Nephron progenitor cell (in vitro differentiated cells): ENCODE measurements at places on chromosomes 6 and 20.

DNA sequence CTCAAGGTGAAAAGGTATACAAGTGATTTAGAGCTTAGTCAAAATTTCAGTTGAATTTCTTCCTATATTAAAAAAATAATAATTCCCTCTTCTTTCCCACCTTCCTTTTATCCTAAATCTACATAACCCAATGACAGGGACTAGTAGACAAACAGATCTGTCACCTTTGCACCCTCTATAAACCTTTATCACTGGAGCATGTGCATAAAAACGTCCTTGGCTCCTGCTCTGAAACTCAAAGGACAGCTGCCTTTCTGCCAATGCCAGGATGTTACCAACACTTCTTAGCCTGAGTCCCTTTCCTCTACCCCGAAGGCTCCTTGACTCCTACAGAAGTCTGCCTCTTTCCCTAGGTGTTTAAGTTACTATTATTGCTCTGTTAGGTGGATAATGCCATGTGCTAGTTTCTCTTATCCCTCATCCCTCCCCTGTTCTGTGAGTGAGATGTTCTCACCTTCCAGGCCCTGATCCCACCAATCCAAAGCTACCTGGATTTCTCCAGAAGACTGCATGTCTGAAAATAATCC is 4.3 kb downstream of the CLVS2 start:
- no peak for DNase-seq

GRCh38 chr6:56435326-56435725 is 187.9 kb upstream of the COL21A1 start:
- DNase-seq, result no peak

DNA sequence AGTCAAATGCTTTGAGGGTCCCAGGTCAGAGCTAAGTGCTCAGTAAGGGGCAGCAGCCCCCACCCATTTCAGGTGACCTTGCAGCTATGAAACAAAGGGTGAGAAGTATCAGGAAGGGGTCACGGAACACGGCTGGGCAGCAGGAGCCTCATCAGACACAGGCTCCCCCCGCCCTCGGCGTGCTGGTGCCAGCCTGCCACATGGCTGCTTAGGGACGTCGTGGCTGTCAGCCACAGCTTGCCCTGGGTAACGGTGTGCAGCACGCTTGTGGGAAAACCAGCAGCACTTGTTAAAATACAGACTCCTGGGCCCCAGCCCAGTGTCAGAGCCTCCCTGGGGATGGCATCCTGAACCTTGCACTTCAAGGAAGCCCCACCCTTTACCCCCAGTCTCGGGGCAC is 39.3 kb downstream of the SSR1 start:
- DNase-seq, result no peak

- DNase-seq, result no peak
Measured at GRCh38 chr6:80930376-80930775, 822.1 kb downstream of the TENT5A start.

DNA sequence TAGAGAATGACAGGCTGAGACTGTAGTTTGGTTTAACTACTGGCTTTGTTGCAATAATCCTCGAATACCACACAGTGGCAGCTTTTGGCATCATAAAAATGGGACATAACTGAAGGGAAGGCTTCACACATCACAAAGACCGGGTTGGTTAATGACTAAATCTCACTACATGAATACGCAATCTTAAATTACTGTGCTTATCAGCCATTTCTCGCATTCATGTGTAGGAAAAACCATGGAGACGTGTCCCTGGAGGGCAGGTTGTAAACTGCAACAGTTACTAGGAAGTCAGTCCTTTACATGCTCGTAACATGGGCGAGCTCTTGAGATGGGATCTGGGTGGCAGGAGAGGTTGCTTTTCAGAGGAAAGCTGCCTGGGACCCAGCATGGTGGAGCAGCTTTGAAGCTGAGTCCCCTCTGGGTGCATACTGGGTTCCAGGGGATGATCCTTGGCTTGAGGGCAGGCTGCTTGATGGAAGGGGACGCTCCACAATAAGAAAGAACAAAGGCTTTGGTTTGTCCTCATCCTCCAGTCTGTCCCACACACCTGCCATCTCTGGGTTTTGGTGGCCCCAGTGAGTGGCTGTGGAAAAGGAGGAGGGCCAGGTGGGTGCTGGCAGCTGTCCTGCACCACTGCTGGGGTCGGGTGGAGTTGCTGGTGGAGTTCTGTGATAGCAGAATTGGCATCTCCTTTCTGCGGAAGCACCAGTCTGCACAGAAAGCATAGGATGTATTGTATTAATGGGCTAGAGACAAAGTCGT is 2.1 kb downstream of the RPS21 start:
- DNase-seq, result no peak

GRCh38 chr20:33662172-33662571 is at the start of gene C20orf144:
Gene C20orf144 (plus strand): TSS chr20:33662327. CDS start chr20:33662346, 19 bp downstream.
- DNase-seq, result no peak

DNA sequence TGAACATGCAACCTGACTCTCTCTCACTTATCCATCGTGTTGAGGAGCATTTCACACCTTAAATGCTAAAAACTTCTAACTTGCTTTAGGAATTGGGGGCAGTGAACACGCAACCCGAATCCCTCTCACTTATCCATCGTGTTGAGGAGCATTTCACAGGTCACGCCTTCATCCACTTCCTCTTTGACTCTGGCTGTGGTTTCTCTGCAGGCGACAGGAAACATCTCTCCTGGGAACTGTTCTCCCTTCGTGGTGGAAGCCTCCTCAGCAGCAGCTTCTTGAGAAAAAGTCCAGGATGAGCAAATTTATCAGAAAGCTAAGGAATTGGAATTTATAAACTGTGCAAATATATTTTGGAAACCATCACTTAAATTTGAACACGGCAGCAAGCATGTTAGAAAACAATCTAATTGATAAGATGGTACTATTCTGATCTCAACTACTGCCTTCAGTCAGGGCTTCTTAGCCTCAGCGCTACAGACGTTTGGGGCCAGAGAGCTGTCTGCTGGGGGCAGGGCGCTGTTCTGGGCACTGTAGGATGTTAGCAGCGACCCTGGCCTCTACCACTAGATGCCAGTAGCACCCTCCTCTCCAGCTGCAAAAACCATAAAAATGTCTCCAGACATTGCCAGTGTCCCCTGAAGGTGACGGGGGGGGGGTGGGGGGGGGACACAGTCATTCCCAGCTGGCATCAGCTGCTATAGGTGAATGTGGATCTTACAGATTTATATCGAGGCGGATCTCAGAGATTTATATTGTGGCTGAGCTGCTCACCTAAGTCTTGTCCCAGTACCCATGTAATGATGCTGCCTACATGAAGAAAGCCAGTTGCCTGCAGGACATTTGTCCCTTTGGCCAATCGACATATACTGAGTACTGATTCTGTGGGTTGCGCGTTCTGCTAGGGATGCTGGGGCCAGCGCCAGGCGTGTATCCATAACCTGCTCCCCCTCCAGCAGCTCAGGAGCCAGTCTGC is 26.2 kb downstream of the CTCFL start:
- peak; percentile 41 for DNase-seq

- no peak for DNase-seq
Measured at GRCh38 chr6:157977176-157977804, 4.4 kb upstream of the SYNJ2 start.

DNA sequence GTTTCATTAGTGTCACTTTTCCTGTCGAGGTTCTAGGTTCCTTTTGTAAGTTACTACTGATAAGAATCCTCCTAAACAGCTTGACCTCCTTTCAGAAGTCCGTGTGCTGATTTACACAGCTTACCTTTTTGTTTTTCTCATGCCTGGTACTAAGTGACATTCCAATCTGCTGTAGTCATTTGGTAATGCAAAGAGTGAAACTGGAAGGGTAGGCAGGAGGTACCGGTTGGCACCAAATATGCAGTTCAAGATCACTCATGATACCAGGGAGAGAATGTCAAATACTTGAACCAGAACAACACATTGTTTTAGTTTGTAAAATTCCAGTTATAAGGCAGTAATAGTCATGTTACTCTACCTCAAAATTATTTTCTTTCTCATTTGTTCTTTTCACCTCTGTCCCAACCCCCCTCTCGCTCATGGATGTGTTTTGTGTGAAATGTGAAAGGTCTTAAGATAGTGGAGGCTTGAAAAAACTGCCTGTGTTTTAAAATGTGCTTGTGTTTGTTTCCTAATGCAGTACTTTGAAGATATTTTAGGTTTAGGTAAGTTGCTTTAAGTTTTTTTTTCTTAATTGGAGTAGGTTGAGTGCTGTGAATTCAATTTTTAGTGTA is 23.2 kb downstream of the AFDN start:
- DNase-seq, result no peak

- no peak for DNase-seq
Measured at GRCh38 chr6:79602859-79603258, 28.3 kb upstream of the SH3BGRL2 start.

GRCh38 chr6:34617231-34617630 is 61.1 kb upstream of the SPDEF start:
- DNase-seq, result no peak

GRCh38 chr20:62598761-62599194 is 43.5 kb upstream of the SLCO4A1 start:
- DNase-seq, result no peak

DNA sequence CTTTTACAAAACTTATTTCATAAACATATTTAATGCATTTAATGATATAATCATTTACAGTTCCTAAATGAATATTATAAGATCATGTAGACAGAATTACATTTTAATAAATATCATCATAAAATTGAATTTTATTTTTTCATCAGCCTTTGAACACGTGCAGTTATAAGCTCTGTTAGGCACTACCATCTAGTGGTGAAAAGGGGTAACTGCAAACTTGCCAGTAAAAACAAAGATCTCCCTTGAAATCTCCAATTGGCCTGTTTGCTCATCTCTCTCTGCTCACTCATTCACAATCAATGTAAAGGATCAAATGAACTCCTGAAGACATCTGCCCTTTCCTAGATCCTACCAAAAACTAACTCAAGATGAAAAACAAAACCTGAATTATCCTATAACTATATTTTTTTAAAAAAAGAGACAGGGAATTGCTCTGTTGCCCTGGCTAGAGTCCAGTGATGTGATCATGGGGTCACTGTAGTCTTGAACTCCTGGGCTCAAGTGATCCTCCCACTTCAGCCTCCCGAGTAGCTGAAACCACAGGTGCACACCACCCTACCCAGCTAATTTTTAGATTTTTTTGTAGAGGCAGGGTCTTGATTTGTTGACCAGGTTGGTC is 31.7 kb downstream of the SAMHD1 start:
- peak; percentile 27 for DNase-seq

GRCh38 chr20:5133998-5134397 is 7.2 kb downstream of the CDS2 start:
- DNase-seq, result no peak

GRCh38 chr6:120214088-120214499 is 864.5 kb upstream of the MAN1A1 start:
- no peak for DNase-seq

GRCh38 chr20:19907326-19908056 is 109.7 kb upstream of the NAA20 start:
- DNase-seq, result no peak

- DNase-seq, result peak; percentile 57
Measured at GRCh38 chr20:53162251-53162835, 190.2 kb downstream of the TSHZ2 start.

- no peak for DNase-seq
Measured at GRCh38 chr6:7142228-7142801, 34.6 kb downstream of the RREB1 start.

DNA sequence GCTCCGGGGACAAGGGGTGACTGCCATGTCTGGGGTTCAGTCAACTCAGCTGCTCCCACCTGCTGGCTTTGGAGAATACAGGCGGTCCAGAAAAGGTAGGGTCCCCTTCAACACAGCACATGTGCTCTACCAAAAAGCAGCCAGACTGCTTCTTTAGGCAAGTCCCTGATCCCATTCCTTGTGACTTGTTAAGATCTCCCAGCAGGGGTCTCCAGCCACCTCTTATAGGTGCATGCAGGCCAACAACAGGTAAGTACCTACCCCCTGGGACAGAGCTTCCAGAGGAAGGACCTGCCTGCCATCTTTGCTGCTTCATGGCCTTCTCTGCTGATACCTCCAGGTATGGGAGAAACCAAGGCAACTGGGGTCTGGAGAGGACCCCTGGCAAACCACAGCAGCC is 106.5 kb downstream of the HACE1 start:
- no peak for DNase-seq

- DNase-seq, result no peak
Measured at GRCh38 chr20:1661542-1662299, 4.1 kb upstream of the SIRPG start.

DNA sequence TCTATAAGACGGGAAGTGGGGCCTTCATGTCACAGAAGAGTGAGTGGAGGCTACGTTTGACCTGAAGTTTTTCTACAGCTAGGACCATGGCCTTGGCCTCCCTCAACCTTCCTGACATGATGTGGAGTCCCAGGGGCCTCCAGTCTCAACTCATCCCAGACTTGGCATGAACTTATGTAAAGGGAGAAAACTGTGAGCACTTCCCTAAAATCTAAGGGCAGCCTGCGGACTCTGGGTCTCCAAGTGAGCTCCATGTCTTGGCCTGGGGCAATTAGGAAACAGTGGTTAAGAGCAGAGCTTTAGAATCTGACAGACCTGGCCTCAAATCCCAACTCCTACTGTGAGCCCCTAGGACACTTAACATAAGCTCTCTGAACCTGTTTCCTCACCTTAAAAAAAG is 182.5 kb downstream of the ZNF217 start:
- no peak for DNase-seq

DNA sequence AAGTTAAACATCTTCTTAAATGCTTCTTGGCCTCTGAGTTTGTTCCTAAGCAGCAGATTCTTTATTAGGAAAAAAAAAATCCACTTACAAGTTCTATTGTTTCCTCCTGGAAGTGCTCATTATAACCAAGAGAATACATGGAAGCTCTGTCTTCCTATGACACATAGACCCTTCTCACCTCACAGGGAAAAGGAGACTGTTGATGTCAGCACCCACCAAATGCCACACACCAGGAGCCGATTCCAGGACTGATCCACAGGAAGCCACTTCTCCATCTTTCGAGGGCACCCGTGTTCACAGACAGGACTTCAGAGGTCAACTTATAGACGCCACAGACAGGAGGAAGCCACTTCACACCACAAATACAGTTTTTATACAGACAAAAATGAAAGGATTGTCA is 13.4 kb upstream of the BNIP5 start:
- DNase-seq, result no peak

DNA sequence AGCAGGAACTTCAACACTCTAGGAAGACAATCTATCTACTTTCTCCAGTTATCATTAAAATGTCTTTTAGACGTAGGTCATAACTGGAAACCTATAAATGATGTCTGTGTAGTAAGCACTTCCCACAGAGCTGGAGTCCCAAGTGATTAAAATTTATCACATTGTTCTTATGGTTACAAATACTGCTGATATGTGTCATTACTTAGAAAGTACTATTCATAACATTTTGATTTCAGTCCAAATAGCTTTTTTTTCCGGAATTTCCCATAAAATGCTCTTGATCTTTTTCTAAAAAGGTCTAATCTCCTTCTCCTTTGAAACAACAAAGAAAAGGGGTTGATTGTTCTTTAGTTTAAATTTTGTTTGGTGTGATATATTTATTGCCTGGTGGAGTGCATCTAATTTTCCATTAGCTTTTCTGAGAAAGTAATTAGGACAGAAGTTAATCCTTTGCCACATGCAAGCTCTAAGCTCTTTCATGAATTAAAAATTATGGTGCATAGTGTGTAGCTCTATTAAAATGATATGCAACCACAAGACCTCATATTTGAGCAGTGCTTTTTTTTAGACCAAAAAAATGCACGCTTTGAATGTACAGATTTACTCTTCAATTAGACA is 132.7 kb upstream of the TCF21 start:
- DNase-seq, result no peak
